ENCODE measurements at places on chromosomes 16 and 17. TPM values are rescaled to one million over a fixed set of nuclear protein-coding genes. Genes with fewer than 3 reads are reported as not detected.

Gene FN3K
- 19.7 TPM for total RNA-seq

Gene ATP6V0A1
- total RNA-seq = 44.1 TPM

GRCh38 chr17:8708025-8708461 is 36.6 kb downstream of the CCDC42 start:
- no peak for DNase-seq

DNA sequence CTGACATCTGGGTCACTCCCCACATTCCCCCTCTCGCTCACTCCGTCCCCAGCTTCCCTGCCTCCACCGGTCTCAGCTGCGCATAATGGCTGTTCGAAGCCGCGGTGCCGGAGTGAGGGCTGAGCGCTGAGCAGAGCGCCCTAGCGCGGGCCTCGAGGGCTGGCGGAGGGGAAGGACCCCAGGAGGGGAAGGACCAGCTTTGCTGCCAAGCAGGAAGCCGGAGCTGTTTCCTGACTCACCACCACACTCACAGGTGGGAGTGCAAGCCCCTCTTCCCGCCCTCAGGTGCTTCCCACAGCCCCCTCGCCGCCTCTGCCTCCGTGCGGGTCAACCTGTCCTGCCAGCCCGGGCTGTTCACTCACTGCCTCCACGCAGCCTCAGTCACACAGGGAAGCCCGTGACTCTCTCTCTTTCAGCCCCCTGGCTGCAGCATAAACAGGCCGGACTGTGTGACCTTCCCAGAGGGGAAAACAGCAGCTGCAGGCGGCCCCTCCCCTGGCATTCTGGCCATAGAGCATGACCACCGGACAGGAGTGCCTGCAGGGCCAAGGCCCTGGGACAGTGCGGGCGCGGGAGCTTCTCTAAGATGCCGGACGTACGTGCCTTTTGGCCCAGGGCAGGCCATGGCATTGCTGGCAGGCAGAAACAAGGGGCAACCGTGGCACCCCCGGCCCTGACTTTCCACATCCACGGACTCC is 23.7 kb downstream of the SLC43A2 start:
- DNase-seq = no peak

Gene CNGB1
- total RNA-seq = not detected

Gene OGFOD1
- 30.8 TPM for total RNA-seq

DNA sequence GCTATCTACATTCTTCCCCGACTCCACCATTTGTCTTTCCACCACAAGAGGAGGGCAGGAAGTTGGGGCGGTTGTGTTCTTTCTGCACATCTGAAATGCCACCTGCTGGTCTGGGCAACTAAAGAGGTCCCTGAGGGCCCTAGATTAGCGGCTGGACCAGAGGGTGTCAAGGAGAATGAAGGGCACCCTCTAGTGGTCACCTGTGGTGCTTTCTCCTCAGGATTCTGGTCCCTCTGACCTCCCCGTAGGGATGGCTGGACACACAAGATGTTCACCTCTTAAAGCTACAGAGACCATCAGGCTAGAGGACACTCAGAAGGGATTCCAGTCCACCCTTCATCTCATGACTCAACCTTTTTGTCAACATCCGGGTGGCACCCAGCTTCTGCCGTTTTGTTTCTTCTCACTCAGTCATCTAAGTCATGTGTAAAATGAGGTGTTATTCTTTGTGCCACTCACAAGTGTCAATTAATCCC is 2.9 kb upstream of the SCIMP start:
- DNase-seq = peak; percentile 31

GRCh38 chr16:23629516-23629915 is 11.6 kb downstream of the PALB2 start:
- no peak for DNase-seq

Gene CDC42EP4
- 25.0 TPM for total RNA-seq

DNA sequence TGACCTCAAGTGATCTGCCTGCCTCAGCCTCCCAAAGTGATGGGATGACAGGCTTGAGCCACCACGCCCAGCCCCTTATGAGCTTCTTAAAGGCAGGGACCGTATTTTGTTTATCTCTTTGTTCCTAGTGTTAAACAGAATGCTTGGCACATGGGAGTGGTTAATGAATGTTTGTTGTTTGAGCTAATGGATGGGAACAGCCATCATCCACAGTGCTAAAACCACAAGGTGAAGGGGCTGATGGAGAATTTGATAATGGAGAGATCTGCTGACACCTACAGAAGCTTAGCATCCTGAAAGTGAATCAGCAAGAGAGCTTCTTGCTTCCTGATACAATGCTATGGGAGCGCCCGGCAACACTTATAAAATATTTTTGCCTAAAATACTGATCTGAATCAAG is 8.6 kb upstream of the CDH1 start:
- DNase-seq = no peak

- DNase-seq = no peak
These were observed 75.9 kb upstream of the WSB1 start for GRCh38 chr17:27218041-27218440.

GRCh38 chr16:84692451-84693214 is 7.2 kb upstream of the USP10 start:
- peak; percentile 85 for DNase-seq

- no peak for DNase-seq
These were observed 143.9 kb downstream of the SNX29 start for GRCh38 chr16:12120217-12120981.

DNA sequence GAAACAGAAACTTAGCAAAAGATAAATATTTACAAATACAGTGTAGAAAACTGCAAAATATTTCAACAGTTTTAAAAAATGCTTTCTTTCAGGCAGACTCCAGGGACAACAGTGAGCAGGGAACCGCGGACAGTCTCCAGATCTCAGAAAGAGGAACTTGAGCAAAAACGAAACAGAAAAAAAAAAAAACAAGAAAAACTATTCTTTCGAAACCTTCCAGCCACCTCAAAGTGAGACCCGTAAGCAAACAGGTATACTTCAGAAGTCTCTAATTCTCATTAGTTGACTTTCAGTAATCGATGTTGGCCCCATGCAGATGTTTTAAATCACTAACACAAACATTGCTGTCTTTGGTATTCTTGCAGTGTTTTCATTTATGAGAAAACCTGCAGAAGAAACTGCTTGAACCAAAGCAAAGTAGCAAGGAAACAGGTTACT is 15.7 kb upstream of the CCL1 start:
- no peak for DNase-seq

- DNase-seq = no peak
These were observed 6.2 kb upstream of the CD300A start for GRCh38 chr17:74460241-74460640.

Measured in glomerular endothelial cell (primary cell).